AG08396 (cell line): ENCODE measurements at places on chromosomes 4 and X.
A peak's percentile ranks its signal among the peaks of the same experiment; 100 is the strongest.

DNA sequence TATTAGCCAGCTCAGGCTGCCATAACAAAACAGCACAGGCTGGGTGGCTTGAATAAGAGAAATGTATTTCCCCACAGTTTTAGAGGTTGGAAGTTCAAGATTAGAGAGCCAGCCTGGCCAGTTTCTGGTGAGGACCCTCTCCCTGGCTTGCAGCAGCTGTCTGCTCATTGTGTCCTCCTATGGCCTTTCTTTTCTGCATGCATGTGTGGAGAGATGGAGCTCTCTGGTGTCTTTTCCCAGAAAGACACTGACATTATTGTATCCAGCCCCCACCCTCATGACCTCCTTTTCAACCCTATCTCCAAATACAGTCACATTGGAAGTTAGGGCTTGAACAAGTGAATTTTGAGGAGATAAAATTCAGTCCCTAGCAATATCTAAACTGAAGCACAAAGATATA, 263.8 kb upstream of the PABPC4L start:
- DNase-seq = no peak

- DNase-seq = no peak
Measured at GRCh38 chrX:99795495-99795894, 614.6 kb downstream of the PCDH19 start.

GRCh38 chrX:111784667-111785066, 91.3 kb upstream of the TRPC5OS start:
- no peak for DNase-seq

DNA sequence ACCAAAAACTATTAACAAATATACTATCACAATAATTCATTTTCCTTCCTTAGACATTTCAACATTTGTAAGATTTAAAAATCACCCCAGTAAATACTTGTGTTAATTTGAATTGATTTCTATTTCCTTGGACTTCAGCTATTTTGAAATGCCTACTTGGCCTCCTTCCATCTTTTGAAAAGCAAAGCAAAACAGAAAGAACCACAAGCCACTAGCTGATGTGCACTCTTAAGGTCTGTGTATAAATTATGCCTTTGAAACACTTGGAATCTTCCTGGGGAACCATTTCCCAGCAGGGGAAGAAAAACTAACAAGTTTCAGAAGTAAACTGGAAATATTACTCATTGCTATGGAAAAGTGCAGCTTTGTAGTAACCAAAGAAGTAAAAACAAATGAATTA, 139.8 kb downstream of the CLCN4 start:
- DNase-seq = peak; percentile 30

- DNase-seq = no peak
Measured at GRCh38 chr4:90883519-90883918, 756.3 kb downstream of the CCSER1 start.

GRCh38 chr4:1072830-1073446, 40.4 kb downstream of the RNF212 start:
- peak; percentile 73 for DNase-seq

- DNase-seq = no peak
Measured at GRCh38 chr4:103012551-103012950, 7.0 kb downstream of the SLC9B1 start.

GRCh38 chr4:38145033-38145678, 185.0 kb downstream of the PTTG2 start:
- no peak for DNase-seq

GRCh38 chrX:127570276-127570675, 481.9 kb downstream of the ACTRT1 start:
- no peak for DNase-seq

DNA sequence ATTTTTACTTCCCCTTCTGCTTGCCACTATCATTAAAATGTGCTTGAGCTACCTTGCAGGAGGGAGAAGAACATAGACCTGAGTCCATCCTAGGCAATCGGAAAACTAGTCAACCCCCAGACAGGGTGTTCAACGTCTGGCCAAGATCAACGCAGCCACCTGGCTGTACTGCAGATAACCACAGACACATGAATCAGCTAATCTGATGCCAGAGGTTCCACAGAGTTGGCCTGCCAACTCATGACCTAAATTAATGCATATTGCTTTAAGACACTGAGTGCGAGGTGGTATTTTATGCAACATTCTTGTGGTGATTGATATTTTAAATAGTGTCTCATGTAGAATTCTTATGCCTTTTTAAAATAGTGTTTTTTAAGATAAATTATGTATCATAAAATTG, 1283.8 kb upstream of the PABPC4L start:
- no peak for DNase-seq

DNA sequence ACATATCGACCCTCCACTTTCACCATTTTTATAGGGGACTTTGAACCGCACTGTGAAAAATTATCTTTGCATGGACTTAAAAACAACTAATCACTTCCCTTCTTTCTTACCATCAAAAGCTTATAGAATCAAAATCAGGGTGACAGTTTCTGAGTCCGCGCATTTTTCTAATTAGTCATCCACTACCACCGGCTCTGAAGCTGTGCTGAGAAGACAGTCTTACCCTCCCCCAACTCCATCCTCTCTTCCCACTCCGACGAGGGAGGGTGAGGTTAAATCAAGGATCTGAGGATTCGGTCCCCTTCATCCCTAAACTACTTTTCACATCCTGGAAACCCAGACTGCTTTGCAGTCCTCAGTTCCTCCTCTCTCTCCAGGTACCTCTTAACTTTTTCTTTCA, 4.2 kb downstream of the DCTD start:
- no peak for DNase-seq

DNA sequence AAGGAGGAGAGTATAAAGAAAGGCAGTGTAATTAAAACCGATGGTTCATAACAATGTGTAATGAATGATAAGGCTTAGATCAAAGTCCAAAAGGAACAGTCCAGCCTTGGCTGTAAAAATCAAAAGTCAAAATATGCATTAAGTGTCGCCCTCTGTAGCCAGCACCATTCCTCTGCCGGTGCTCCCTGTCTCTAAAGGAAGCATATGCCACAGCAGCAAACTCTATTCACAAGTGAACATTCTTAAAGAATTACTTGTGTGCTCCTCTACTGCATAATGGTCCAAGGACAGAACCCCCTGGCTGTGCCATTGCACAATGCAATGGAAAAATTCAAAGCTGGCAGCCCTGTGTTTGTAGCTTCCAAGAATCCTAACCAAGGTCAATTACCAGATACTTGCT, 16.3 kb upstream of the MBNL3 start:
- no peak for DNase-seq

DNA sequence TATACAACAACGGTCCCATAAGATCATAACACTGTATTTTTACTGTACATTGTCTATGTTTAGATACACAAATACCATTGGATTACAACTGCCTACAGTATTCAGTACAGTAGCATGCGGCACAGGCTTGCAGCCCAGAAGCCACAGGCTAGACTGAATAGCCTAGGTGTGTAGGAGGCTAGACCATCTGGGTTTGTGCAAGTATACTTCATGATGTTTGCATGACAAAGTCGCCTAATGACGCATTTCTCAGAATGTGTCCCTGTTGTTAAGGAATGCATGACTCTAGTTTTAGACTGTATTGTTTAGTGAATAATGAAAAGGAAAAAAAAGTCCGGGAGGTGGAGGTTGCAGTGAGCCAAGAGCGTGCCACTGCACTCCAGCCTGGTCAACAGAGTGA, 56.5 kb upstream of the C4orf50 start:
- no peak for DNase-seq

DNA sequence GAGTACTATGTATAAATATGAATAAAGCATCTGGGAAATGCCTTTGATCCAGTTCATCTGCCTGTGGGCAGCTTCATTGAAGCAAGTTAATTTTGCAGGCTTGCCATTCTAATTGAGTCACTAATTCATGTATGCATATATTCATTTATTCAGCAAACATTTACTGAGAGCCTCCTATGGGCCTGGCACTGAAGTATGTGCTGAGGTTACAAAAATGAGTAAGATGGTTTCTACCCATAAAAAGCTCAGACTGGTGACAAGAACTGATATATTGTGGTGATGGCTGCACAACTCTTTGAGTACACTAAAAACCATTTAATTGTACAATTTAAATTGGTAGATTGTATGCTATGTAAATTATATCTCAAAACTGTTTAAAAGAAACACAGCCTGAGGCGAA, 1.1 kb upstream of the MRPL1 start:
- no peak for DNase-seq

DNA sequence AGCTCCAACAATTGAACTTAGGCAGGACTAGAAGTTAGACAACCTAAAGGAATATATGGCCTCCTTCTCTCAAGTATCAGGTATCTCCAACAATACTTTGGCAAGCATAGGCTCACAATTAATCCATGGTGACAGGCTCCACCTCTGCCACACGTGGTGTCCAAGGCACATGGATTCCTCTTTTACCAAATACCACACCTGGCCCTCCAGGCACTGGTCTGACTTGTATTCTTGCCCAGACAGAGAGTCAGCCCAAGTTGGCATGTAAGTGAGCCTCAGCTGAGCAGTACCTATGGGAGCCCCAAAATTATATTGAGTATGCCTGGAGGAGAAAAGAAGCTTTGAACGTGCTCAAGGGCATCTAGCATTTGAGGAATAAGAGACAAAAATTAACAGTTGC, 19.6 kb downstream of the SRPX2 start:
- no peak for DNase-seq

- peak; percentile 42 for DNase-seq
Measured at GRCh38 chrX:17591741-17592110, 145.6 kb upstream of the SCML1 start.

DNA sequence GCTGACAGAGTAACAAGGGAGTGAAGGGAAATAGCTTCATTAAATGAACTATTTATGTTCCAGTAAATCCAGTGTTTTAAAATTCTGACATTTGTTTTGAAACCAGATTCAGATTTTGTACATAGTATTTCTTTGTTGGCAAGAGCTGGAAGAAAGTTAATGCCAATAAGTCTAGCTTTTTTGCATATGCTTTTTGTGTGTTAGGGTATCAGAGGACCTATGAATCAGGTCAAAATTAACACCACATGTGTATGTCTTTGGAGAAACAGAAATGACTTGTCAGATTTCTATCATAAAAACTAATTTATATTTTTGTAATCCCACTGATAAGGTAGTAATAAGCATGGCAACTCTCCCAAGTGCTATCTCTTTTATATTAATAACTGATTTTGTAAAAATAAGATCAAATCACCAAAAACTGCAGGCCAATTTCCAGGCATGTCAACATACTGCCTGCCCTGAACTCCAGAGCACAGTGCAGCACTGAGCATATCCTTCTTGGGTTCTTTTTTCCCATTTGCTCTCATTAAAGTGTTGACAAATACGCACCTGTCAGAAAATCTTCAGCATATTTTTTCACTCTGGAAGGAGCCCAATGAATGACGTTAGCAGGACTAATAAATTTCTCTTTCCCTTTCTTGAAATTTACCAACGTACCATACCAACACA, 65.5 kb downstream of the SH3RF1 start:
- no peak for DNase-seq

- DNase-seq = no peak
Measured at GRCh38 chrX:20968996-20969395, 405.2 kb upstream of the CNKSR2 start.

DNA sequence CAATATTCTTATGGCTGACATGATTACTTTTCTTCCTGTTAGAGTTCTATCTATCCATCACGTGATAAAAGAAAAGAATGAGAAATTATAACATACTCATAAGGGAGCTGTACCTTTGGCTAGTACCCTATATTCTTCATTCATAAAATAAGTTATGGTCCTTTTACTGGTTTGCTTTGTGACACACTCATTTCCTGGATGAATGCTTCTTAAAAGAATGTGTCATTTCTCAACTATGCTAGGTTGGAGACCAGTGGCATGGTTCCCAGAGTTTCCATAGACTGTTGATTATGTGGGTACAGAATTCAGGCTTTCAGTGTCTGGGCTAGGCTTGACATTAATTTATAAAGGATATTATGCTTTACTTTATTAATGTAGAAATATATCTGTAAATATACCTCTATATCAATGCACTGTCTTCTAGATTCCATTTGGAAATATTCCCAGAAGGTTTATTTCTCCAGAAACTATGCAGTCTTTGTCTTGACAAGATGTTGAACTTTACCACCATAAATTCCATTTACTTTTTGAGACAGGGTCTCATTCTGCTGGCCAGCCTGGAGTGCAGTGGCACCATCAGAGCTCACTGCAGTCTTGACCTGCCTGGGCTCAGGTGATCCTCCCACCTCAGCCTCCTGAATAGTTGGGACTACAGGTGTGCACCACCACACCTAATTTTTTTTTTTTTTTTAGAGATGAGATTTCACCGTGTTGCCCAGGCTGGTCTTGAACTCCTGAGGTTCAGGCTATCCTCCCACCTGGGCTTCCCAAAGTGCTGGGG, 23.8 kb downstream of the NUDT6 start:
- peak; percentile 51 for DNase-seq

DNA sequence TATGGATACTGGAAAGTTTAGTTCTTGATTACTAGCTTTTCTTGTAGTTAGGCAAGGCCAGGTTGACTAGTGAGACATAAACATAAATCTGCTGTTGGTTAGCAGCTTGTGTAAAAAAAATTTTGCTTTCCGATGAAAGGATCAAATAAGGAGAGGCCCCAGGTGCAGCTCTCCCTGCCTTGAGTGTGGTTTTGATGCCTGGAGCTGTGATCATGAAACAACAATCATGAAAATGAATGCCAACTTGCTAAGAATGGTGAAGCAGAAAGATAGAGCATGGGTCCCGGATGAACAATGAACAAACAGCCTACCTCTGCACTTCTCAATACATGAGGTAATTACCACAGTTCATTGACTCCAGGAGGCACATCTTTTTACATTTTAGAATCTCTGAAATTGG, 14.4 kb upstream of the SYP start:
- no peak for DNase-seq

GRCh38 chr4:142161086-142161485, 524.7 kb downstream of the IL15 start:
- no peak for DNase-seq

DNA sequence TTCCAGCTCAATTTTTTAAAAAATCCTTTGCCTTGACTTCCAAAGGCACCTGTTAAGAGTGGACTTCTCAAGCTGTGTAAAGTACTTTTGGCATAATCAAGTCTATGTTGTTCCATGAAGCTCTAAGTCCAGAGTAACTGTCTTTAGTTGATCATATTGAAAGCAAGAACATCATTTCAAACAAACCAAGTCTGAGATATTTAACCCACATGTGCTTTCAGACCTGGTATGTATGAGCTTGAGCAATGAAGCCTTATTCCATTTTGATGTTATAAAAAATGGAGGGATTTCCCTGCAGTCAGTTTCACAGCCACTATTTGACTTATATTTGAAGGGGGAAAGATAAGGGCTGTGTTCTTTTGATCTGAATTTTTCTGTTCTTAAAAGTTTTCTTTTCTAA, 23.7 kb upstream of the EOLA2 start:
- DNase-seq = no peak

DNA sequence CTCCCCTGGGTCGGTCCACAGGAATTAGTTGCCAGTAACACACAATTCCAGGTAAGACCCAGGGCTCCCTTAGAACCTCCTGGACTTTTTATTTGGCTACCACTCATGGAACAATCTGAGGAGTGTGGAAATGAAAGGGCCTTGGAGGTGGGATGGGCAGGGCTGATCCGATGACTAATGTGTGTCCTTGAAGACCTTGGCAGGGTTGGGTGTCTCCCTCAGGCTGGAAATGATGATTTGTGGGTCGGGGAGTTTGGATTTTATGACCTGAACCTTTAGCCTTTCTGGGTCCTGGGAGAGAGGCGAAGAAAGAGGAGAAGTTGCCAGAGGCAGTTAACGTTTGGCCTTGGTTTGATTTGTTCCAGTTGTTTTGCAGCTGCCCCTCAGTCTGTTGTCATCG, 425.0 kb downstream of the MID1IP1 start:
- DNase-seq = no peak

GRCh38 chrX:54695231-54695630, 102.8 kb downstream of the ITIH6 start:
- no peak for DNase-seq
